Stimulated activated CD4-positive, alpha-beta T cell treated with anti-CD3 and anti-CD28 coated beads, Interleukin-1b, Interleukin-23, amount 100 ng/mL, for 4 hours (primary cell): ENCODE measurements at places on chromosomes 2 and 18.

DNA sequence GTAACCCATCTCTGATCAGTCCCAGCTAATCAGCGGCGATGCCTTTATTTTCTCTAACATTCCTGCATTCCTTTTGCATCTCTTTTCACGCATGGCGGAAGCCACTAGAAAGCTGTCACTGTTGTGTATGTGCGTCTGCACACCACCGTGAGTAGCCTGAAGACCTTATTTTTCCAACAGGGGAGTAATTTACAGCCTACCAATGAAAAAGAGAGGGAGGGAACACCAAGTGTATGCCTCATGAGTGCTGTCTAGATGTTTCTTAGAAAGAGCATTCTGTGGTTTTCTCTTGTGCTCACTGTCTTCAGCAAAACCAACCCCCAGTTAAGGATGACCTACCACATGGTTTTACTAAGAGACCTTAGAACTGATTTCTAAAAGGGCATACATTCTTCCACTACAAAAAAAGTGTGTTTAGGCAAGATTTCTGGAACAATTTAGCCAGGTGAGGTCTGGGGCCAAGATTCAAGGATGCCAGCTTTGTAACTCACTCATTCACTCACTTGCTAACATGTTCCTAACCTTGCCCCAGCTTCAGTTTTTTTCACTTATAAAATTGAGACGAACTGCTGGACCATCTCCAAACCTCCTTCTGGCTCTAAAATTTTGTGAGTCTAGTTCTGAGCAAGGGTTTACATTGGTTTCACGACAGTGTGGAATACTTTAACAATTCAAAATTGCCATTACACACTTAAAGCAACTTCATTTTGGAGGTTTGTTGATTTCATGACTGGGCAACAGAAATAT, 51.4 kb downstream of the BCL2 start:
- DNase-seq: no peak

GRCh38 chr2:238114851-238115660, 14.9 kb downstream of the ESPNL start:
- no peak for DNase-seq

GRCh38 chr2:227849906-227850305, 21.5 kb upstream of the DAW1 start:
- no peak for DNase-seq

- no peak for DNase-seq
Measured at GRCh38 chr2:11775384-11775783, 29.0 kb downstream of the LPIN1 start.

DNA sequence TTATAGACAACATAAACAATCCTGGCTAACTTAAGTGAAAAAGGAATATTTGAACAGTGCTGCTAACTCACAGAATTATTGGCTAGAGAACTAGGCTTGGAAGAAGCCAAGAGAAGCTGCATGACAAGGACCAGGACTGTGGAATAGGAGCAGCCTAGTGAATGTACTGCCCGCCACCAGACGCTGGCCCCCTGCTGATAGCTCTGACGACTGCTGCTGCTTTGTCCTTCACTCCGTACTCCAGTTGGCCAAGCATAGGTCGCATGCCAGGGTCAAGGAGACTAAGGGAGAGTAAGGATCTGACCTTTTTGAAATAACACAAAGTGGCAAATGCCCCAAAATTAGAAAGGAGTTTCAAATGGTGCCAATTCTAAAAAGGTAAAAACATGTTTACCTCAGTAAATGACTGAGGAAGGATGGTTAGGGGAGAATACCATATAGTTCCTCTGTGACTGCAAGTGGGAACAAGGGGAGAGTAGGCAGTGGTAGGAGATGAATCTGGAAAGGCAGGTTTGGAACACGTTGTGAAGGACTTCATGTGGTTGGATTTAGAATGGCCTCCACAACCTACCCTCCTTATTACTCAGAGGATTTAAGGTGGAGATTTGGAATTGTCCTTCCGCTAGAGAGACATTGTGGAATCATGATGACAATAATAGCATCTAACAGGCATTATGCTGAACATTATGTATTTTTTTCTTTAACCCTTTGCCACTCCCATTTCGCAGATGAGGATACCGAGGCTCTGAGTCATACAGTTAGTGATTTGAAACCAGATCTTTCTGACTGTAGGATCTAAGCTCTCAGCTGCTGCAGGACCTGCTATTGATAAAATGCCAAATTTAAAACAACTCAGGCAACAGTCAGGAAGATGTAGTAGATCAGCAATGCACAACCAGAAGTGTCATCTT, 19.5 kb downstream of the STRADB start:
- DNase-seq: no peak

GRCh38 chr2:74742471-74742870, 88.4 kb downstream of the SEMA4F start:
- no peak for DNase-seq

DNA sequence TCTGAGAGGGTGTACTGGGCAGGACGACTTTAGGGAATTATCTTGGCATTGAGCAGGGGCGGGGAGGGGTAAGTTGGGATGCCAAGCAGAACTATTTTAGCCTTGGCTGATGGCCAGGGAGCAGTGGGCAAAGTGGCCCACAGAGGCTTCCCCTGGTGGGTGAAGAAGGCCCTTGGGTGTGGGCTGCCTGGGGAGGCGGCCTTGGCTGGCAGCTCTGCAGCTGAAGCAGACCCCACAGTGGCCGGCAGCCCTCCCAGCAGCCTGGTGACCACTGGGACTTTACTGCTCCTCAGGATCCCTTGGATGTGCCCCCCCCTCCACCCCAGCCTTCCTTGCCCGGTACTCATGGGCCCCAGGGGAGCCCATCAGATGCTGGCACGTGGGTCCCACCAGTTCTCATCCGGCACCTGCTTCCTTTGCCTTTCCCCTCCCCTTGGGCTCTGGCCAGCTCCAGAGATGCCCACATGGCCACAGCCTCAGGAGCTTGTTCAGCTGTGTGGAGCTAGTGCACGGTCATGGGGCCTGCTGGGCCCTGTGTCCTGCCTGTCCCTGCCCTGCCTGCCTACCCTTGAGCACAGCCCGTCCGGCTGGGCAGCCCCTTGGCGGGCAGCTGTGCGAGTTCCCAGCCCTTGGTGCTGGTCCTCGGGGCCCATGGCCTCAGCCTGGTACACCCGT, 122.1 kb upstream of the HS6ST1 start:
- no peak for DNase-seq

DNA sequence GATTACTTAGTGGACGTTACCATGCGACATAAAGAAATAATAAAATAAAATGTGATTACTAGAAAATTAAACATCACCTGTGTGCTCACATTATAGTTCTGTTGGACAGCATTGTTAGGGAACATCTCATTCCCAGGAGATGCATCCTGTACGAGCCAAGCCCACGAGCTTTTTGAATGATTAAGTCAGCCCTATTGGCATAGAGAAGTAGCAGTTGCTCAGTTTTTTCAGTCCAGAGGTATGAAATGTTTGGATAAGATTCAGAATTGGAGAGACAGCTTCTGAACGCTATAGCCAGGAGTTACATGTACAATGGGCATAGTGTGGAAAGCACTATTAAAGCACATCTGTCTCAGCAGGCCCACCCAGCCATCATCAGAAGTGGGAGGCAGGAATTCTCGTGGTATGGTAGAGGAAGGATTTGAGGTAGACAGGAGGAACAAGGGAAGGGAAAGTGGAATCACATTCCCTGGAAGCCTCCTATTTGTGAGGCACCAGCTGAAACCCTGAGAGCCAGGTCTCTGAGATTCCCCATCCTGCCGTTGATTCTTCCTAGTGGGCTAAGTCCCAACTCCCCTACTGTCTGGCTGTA, 8.6 kb downstream of the SPATS2L start:
- DNase-seq: no peak

- DNase-seq: no peak
Measured at GRCh38 chr2:123614596-123614995, 410.5 kb upstream of the CNTNAP5 start.

GRCh38 chr2:18492721-18493120, 67.7 kb downstream of the RDH14 start:
- DNase-seq: no peak

- no peak for DNase-seq
Measured at GRCh38 chr2:68877079-68877772, 6.0 kb upstream of the BMP10 start.

- no peak for DNase-seq
Measured at GRCh38 chr18:74967979-74968378, 241.0 kb downstream of the PTGR3 start.

DNA sequence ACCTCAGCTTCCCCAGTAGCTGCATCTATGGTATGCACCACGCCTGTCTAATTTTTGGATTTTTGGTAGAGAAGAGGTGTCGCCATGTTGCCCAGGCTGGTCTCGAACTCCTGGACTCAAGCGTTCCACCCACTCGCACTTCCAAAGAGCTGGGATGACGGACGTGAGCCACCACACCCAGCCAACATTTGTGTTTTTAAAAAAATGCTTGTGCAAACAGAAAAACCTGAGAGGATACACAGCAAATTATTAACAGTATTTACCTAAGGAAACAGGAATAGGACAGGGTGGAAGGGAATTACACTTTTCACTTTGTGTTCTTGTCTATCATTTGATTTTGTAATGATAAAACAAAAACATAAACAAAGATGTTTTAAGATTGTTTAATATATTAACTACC, 25.1 kb downstream of the NOL10 start:
- DNase-seq: no peak

DNA sequence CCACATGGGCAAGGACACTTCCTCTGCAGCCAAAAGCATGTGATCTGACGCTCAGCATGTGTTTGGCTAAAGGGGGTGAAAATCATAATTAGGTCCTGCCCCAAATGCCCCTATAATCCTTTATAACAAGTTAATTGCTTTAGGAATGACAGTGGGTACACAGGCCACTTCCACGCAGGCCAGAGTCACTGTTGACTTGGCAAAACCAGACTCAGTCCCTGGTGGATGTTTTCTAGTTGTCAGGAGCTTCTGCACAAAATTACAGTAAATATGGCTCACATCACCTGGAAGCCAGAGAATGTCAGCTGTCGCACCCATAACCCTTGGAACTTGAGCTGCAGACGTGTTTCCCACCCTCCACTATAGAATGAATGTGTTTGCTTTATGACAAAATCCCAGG, 13.3 kb upstream of the PXDN start:
- DNase-seq: no peak

DNA sequence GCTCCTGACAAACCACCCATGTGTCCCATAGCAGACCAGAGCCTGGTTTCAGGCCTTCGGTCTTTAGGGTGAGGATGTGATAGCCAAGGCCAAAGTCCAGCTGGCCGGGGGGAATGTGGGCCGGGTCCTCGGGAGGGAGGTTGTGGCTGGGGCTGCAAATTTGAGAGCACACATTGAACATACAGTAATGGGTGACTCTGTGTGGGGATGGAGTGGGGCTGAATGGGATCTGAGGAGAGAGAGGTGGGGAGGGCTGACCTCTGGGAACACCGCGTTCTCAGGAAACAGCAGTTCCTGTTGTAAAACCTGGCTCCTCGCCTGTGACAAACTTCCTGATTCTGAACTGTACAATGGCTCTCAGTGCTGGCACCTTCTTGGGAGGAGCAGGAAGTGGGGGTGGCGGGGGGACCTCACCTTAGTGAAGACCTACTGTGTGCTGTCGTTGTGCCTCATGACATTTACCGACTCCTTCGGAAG, 48.8 kb downstream of the MCFD2 start:
- DNase-seq: no peak

DNA sequence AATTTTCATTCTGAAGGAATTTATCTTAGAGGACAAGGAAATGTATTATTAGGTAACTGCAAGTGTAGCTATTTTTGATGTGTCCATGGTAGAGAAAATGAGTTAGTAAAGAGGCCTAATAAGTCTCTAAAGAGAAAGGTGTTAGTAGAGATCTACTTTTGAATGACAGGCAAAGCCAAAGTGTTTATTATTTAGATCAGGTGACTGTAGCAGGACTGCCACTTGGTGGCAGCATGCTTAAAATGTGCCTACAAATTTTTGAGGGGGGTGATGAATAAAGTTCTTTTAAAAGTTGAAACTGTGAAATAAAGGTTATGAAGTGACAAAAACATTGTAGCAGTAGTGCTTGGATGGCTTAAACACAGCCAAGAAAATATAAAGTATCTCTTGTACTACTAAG, 421.5 kb upstream of the MEIS1 start:
- no peak for DNase-seq

DNA sequence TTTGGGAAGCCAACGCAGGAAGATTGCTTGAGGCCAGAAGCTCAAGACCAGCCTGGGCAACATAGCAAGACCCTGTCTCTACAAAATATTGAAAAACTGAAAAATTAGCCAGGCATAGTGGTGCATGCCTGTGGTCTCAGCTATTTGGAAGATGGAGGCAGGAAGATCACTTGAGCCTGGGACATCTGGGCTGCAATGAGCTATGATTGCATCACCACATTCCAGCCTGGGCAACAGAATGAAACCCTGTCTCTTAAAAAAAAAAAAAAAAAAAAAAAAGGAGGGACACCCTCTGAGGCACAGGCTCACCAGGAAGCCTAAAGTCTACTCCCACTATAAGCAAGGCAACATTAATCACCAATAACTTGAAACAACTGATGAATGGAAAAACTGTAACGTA, 151.1 kb downstream of the CCDC148 start:
- no peak for DNase-seq

DNA sequence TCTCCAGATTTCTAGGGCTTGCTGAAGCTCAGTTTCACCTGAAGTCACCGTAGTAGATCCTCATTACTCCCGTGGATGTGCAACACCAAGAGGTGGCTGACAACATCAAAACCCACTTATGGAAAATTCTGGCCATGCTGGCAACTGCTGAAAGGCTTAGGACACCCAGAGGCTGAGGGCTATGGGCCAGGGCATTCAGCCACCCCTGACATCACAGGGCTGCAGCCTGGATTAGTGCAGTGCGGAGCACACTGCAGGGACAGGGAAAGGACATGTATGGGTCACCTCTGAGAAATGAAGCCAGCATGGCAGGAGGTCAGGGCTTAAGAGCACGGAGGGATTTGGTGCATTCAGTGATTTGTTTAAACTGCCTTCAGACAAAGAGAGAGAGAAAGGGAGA, 300.6 kb downstream of the TDRD15 start:
- DNase-seq: no peak

GRCh38 chr2:207830778-207831438, 61.2 kb upstream of the FZD5 start:
- no peak for DNase-seq

- DNase-seq: no peak
Measured at GRCh38 chr2:236548179-236548921, 21.3 kb upstream of the ACKR3 start.

DNA sequence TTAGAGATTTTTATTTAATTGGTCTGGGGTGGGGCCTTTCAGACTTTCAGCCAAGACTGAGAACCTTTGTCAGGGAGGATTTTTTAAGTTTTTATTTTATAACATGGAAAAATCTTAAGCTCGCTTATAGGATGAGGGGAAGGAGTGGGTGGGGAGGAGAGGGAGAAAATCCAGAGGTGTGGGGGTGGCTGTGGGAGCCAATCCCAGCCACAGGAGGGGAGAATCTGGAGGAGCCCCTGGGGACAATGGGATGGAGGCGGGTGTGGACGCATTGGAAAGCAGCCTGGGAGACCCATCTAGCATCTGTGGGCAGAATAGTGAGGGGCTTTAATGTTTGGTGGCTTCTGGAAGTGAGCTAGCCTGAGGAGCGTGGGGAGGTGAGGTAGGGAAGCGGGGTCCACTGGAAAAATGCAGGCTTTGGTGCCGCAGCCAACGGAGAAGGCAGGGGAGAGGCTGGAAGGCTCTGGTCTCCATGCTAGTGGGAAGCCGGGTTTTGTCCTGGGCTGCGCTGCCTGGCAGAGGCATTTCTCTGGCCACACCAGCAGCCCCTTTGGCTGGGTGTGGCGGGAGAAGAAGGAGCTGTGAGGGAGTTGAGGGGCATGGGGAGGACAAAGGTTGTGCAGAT, 11.5 kb upstream of the INPP5D start:
- DNase-seq: no peak

GRCh38 chr2:39933196-39933595, 154.1 kb upstream of the THUMPD2 start:
- no peak for DNase-seq

GRCh38 chr18:11327391-11328009, 178.1 kb upstream of the PIEZO2 start:
- DNase-seq: no peak
